ENCODE measurements at places on chromosomes 7 and 10.

DNA sequence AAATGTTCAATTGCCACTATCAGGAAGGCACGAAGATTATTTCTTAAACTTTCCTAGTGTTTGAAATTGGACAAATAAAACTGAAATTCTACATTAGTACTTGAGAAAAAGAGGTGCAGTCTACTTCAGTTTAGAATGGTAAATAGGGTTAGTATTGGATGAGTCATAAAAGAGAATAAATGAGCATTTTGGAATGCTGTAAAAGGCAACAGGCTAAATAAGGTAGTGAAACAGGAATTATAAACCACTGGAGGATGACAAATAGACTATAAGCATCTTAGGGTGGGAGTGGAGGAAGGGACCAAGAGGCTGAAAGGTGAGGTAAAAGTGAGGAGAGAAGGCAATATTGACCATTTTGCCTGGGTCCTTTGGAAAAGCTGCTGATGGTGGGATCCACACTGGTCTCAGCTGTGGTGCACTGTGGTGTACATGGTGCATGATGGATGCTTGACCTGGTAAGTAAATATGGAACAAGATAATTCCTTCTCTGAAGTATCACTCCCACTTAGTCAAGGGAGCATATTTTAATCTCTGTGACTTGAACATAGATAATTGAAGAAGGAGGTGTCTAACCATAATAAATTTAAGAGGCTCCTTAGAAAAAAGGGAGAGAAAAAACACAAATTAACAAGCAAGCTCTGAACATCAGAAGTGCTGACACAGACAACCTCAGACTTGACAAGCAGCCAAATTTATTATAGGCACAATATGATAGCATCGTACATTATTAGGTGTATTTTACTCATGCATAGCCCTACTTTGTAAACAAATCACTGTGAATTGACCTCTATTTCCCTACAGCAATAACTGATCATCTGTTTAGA, 76.4 kb upstream of the SCIN start:
- DNase-seq, result no peak

GRCh38 chr10:73517166-73517888, 21.5 kb upstream of the PPP3CB start:
- no peak for DNase-seq

DNA sequence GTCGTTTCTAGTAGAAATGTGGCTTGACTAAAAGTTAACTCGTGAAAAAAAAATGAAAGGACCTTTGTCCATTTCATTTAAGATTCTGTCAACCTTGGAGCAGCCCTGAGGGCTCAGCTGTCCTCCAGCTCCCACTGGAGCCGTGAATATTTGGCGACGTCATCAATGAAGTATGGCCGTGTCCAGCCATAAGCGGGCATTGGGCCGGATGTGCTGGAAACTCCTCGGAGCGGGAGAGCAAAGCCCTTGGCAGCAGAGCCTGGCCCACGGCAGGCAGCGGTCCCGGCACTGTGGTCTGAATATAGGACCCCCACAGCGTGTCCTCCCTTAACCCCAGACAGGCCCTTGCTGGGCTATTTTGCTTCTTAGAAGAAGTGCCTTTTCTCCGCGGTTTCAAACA, 50.0 kb downstream of the JAKMIP3 start:
- no peak for DNase-seq

- DNase-seq, result no peak
These were observed 31.3 kb downstream of the MKX start for GRCh38 chr10:27714349-27714748.

- no peak for DNase-seq
These were observed 141.7 kb upstream of the CCDC6 start for GRCh38 chr10:60048091-60048501.

DNA sequence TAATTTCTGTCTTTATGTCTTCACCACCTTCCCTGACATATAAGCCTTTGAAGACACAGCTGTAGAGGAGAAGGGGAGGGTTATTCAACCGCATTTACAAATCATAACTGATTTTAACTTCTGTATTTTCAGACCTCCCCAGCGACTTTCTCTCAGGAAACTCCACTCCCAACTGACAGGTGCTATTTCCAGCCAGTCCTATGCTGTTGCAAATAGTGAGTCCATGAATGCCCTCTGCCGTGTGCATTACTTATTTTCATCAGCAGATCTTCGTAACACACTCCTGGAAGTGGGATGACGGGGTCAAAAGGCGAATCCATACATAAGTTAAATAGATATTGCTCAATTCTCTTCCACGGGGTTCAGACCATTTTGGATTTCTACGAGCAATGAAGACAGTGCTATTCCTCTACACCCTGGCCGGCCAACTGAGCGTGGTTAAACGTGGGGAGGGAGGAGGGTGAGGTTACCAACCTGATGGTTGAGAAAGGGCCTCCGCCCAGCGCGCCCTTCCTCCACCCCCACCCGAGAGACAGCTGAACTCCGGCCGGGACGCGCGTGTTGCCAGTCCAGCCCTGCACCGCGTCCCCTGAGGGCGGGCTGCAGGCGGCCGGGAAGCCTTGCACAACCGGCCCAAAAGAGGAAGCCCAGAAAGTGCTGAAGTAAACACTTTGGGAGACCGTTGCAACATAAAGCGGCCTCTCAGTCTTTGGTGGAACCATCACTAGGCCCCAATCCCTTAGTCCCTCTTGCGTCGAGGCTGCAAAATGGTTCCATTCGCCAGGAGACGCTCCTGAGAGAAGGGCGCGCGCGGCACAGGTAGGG, at the start of gene APBB1IP:
Gene APBB1IP (plus strand): TSS at position 705 of the 825 bp plus-strand sequence. CDS start 53,986 bp downstream, outside the sequence.
- DNase-seq, result peak; percentile 56

GRCh38 chr10:92291921-92292845, 1.2 kb downstream of the MARCHF5 start:
- DNase-seq, result peak; percentile 40

- no peak for DNase-seq
These were observed 1.3 kb downstream of the EIF4EBP2 start for GRCh38 chr10:70405037-70405824.

DNA sequence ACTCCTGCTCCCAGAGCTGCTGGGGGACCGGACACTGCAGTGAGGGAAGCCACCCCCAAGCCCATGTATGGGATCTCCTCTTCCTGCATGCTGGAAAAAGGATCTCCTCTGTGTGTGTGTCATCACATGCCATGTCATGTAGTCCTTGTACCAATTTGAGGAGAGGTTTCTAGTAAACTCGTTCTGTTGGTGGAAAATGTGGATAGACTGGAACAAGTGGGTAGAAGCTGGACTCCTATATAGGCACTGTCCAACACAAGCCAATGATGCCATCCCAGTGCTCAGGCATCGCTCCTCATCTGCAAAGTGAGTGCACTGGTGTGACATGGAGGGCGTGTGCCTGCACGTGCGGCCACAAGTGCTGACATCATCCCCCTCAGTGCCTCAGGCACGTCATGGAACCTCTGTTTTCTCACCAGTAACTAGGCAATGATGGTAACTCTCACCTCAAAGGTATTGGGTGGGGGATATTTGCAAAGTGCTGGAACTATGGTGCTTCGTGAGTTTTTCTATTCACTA, 19.3 kb downstream of the MYO1G start:
- no peak for DNase-seq

DNA sequence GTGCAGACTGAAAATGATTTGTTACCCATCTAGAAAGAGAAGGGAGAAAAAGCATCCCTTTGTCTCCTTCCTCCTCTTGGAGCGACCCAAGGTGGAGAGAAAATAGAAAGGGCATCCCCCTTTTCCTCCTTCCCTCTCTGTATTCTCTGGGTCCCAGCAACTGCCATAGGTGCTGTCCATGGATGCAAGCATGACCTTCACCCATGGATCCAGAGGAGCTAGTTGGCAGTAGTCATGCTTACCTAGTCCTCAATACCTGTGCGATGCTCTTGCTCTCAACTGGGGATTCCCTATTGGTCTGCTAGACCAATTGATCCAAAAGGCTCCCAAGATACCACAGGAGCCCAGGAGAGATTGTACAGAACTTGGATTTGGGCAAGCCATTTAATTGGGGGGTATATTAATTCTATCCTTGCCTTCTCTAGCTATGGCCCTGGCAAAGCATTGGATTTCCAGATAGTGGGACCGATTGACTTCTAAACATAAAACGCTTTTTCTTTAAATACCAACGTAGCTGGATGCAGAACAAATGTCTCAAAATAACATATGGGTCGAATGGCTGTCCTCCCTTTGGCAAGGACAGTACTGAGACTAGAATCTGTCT, 547.8 kb upstream of the IGFBP3 start:
- no peak for DNase-seq

DNA sequence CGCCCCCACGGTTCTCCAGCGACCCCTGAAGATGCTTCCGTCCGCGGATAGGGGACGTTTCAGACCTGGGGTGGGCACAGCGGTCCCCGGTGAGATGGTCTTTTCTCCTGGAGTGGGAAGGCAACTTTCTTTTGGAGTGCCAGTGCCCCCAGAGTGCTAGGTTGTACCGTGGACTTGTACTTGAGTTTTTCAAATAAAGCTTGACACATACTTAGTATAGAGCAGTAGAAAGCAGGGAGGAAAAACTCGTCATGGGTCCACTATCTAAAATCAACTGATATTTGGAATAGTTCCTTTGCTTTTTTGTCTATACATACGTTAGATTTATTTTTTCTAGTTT, 28.4 kb downstream of the RBM20 start:
- no peak for DNase-seq

DNA sequence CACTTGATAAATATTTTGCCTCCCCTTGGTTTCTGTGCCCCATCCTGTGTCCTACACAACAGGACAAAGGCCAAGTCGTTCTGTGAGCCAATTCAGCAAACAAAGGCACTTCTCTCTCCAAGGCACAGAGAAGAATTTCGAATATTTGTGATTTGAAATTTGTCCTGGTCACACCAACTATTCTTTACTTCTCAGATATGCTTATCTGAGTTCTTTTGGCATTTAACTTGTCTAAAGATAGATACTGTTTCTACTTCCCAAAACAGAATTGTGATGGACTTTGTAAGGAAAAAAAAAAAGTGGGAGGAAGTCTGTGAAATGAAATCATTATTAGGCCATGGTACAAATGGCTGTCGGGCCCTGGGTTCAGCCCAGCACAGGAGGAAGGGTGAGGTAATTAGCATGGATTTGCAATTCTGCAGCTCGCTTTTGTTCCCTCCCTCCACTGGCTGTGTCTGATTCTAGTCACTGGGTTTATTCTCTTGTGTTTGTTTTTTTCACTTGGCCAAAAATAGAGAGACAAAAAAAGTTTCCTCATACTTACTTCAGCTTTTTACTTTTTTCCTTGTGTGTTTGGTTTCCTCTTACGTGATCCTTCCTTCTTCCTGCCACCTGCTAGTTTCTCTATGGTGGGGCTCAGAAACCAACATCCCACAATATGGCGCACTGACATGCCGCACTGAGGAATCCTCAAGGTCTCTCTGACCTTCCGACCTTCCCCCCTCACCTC, 108.2 kb upstream of the MKLN1 start:
- no peak for DNase-seq

DNA sequence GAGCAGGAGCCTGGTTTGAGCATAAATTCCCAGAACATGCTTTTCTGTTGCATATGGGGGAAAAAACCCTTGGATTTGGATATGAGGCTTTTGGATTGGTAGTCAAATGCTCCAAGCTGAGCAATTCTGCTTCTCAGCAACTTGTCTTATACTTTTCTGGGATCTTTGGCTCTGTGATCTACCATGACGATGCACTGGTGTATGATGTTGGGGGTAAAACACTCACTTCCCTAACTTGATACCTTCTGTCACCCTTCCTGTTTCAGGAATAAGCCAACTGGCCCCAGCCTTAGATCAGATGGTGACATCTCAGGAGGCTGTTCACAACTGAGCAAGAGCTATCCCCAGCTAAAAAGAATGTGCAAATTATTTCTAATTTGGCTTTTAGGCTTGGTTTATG, 13.1 kb upstream of the CPA4 start:
- DNase-seq, result no peak

DNA sequence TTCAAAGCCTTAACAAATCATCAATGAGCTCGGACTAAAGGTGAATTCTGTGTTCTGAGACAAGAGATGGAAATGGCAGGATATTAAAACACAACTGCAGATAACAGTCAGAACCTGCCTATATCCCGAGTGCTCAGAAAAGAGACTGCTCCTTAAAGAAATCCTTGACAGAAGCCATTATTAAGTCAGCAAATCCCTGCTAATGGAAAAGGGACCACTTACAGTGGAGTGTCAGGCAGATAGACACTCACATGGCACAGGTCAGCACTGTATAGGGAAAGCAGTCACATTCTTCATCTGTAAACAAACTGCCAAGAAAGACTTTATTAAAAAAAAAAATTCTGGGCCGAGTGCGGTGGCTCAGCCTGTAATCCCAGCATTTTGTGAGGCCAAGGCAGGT, 147.5 kb upstream of the LRRTM3 start:
- no peak for DNase-seq

DNA sequence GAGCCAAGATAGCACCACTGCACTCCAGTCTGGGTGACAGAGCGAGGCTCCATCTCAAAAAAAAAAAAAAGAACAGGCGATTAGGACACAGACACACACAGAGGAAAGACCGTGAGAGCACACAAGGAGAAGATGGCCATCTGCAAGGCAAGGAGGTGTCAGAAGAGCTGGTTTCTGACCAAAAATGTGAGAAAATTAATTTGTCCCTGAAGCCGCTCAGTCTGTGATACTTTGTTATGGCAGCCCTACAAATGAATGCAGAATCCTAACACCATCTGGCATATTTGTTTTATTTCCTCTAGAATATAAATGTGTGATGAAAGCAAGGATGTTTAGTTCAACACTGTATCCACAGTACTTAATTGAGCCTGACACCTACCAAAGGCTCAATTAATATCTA, 69.7 kb downstream of the ZFAND4 start:
- no peak for DNase-seq

DNA sequence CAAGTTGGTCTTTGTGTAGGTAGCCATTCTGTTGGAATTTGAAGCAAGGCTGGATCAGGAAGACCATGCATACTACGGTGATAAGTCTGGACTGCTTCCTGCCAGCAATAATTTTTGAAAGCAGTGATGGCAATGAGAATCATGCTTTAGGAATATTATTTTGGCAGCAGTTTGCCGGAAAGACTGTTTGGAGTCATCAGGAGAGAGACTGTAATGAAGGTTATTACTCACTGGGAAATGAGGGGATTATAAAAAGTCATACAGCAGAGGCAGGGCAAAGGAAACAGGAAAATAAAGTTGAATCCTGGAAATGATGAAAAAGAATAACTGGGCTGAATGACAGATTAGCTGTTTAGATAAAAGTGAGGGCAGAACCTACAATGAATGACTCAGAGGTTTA, 1136.8 kb upstream of the AUTS2 start:
- DNase-seq, result no peak

DNA sequence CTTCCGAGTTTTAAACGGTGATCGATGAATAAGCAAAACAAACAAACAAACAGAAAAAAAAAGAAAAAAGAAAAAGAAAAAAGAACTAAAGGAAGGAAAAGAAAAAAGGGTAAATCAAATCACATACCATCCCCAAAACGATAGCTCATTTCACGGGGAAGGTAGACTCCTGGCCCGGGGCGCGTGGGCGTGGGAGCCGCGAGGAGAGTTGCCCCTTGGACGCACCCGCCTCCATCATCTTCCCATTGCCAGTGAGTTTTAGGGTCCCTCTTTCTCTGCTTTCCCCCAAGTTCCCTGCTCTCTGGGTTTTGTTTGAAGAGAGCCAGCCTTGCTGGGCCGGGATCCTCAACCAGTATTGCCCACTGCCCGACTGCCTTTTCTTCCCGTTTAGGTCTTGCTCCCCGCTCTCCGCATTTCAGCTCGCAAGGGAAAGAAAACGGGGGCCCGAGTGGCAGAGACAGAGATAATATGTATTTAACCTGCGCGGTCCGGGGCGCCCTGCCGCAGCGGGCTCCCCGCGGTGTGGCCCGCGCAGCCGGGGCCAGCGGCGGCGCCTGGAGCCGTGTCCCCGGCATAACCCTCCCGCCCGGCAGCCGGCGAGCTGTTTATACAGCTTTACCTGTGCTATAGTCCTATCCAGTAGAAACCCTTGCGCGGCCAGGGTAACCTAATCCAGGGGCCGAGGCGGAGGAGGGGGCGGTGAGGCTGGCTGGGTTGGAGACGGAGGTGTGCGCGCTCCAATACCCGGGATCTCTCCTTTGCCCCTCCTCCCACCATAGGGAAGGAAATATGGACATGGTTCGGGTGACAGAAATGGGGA, 5.2 kb upstream of the GATA3 start:
- DNase-seq, result no peak

Measured in memory B cell (primary cell).